ENCODE measurements at places on chromosomes 12 and 14.

- no peak for DNase-seq
Observed at GRCh38 chr12:84631020-84631419, 281.6 kb downstream of the SLC6A15 start.

DNA sequence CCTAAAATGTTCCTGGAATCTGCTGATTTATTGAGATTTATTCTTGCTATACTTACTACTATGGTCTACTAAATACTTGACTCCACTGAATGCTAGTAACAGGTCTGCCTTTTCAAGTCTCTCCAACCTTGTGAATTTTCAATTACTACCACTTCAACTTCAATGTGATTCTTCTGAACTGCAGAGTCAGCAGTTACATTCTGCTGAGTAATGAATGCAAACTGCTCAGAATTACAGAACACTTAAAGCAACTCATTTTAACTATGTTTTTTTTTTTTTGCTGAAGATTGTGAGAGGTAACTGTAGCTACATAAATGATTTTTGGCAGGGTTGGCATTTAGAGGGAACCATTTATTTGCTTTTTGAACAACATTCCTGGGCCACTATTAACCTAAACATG lies 41.8 kb downstream of the ARF6 start:
- DNase-seq, result peak; percentile 31

DNA sequence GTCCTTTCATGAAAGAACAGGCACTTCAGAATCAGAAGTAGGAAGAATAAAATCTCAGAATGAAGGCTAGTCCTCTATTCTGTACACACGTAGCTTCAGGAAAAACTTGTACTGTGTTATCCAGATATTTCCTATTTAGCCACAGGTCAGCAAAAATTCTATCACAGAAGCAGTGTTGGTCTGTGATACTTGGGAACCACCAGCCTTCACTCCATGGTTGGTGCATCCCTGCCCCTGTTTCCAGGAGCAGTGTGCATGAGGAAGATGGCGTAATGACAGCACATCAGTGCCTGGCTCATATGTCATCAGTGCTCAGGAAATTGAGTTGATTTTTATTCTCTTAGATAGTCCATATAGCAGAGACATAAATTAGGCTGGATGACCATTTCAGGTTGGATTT lies 87.7 kb downstream of the SAMD4A start:
- DNase-seq, result no peak

DNA sequence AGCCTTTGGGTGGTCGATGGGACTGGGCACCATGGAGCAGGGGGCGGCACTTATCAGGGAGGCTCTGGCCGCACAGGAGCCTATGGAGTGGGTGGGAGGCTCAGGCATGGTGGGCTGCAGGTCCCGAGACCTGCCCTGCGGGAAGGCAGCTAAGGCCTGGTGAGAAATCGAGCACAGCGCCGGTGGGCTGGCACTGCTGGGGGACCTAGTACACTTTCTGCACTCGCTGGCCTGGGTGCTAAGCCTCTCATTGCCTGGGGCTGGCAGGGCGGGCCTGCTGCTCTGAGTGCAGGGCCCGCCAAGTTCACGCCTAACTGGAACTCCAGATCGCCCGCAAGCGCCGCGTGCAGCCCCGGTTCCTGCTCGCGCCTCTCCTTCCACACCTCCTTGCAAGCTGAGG lies 33.1 kb upstream of the SLCO1B3 start:
- DNase-seq, result no peak

- DNase-seq, result no peak
Observed at GRCh38 chr12:124527861-124528561, 39.4 kb downstream of the NCOR2 start.

DNA sequence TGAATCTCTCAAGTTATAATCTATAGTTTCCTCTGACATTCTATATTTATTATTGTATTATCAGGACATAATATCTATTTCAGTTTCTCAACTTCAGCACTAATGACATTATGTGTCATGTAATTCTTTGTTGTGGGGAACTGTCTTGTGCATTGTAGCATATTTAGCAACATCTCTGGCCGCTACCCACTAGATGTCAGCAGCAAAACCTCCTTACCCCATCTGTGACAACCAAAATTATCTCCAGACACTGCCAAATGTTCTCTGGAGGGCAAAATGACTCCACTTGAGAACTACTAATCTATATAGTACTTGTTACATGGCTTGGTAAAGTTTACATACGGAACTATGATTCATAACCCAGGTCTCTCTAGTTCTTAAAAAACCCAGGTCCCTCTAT lies 110.2 kb downstream of the RASSF9 start:
- no peak for DNase-seq

DNA sequence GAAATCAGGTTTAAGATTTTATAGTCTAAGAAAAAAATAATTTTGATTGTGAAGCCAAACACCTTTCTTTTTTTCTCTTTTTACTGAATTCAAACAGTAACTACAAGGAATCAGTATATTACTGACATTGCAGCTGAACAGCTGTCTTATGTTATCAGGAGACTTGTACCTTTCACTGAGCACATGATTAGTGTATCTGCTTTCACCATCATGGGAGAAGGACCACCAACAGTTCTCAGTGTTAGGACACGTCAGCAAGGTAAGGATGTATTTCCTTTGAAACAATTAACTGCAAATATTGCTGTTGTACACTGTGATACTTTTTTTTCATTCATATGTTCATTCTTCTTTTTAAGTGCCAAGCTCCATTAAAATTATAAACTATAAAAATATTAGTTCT lies 50.8 kb downstream of the PTPRQ start:
- no peak for DNase-seq

DNA sequence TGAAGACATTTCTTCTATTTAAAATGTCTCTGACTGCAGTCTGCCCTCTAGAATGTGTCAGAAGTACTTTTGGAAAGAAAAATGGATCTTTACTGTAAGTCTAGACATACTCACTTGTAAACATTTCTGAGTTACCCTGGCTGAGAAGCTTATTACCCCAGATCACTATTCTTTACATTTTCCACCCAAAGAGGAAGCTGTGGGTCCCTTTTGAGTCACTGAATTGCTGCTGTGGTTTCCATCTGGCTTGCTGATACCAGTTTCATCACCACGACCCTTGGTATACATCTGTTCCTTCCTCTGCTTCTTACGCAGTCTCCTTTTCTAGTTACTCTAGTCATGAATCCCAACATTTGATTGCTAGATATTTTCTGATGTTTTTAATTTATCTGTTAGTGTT lies 20.2 kb upstream of the CLEC4D start:
- DNase-seq, result peak; percentile 48

- no peak for DNase-seq
Observed at GRCh38 chr14:58395562-58395811, 243 bp upstream of the TOMM20L start.

Data from small intestine (tissue), 16 donors.